ENCODE measurements at places on chromosomes 6 and 20. TPM values are rescaled to one million over a fixed set of nuclear protein-coding genes. Genes with fewer than 3 reads are reported as not detected.

The EYS gene
- polyA plus RNA-seq: not detected

The DNMT3B gene
- 1.9 TPM for polyA plus RNA-seq

The ELOVL5 gene
- polyA plus RNA-seq: 29.7 TPM

The DCDC2 gene
- not detected for polyA plus RNA-seq

The CCN2 gene
- 1,345 TPM for polyA plus RNA-seq

The CTAGE9 gene
- polyA plus RNA-seq: not detected

The PTCRA gene
- not detected for polyA plus RNA-seq

The SSTR4 gene
- not detected for polyA plus RNA-seq

The NMBR gene
- polyA plus RNA-seq: not detected

The TPD52L1 gene
- 13.5 TPM for polyA plus RNA-seq

The FAM184A gene
- polyA plus RNA-seq: 0.03 TPM

The VSX1 gene
- not detected for polyA plus RNA-seq

The COL9A3 gene
- polyA plus RNA-seq: 1.4 TPM

The GJA10 gene
- not detected for polyA plus RNA-seq

The LAMA2 gene
- 8.9 TPM for polyA plus RNA-seq

The MUCL3 gene
- not detected for polyA plus RNA-seq

The FRK gene
- polyA plus RNA-seq: under 0.01 TPM

The PBOV1 gene
- polyA plus RNA-seq: not detected

The LBP gene
- polyA plus RNA-seq: not detected

The RAD21L1 gene
- polyA plus RNA-seq: not detected

The PPIL6 gene
- 0.07 TPM for polyA plus RNA-seq

The MACROD2 gene
- polyA plus RNA-seq: 0.06 TPM

The KIF6 gene
- 0.09 TPM for polyA plus RNA-seq

The HDDC2 gene
- 68.6 TPM for polyA plus RNA-seq

The DNAH8 gene
- not detected for polyA plus RNA-seq

The ADAM33 gene
- 1.7 TPM for polyA plus RNA-seq

The TMEM217 gene
- polyA plus RNA-seq: 2.5 TPM

The SASH1 gene
- polyA plus RNA-seq: 11.6 TPM

The ZBTB9 gene
- polyA plus RNA-seq: 4.7 TPM

The PRDM13 gene
- polyA plus RNA-seq: not detected

The RAET1G gene
- polyA plus RNA-seq: 4.2 TPM

The BACH2 gene
- polyA plus RNA-seq: 1.4 TPM

The HTR1B gene
- polyA plus RNA-seq: 0.24 TPM

The DEFB121 gene
- polyA plus RNA-seq: not detected

The BMP6 gene
- 0.19 TPM for polyA plus RNA-seq

The SYNDIG1 gene
- polyA plus RNA-seq: not detected

The BNIP5 gene
- polyA plus RNA-seq: not detected

The SALL4 gene
- polyA plus RNA-seq: 0.03 TPM

The NKX2-4 gene
- polyA plus RNA-seq: not detected

The ELOVL2 gene
- 6.3 TPM for polyA plus RNA-seq

The LTB gene
- polyA plus RNA-seq: not detected

All from IMR-90 (cell line).